GM23248 (cell line): ENCODE measurements at places on chromosomes 12 and 14. TPM values are rescaled to one million over a fixed set of nuclear protein-coding genes. Genes with fewer than 3 reads are reported as not detected.
A peak's percentile ranks its signal among the peaks of the same experiment; 100 is the strongest.

GRCh38 chr14:73777420-73777819, 63.2 kb upstream of the PNMA1 start:
- H3K4me1 ChIP-seq = peaks cover 1% of the 10 kb centered on the region; the same call in 1 of the 2 replicates
- no peak for DNase-seq
- no peaks in the 10 kb centered on the region for H3K27me3 ChIP-seq
- no peak overlapping the region for H3K4me3 ChIP-seq
- H3K36me3 ChIP-seq = no peaks in the 10 kb centered on the region; the same call in 1 of the 2 replicates

DNA sequence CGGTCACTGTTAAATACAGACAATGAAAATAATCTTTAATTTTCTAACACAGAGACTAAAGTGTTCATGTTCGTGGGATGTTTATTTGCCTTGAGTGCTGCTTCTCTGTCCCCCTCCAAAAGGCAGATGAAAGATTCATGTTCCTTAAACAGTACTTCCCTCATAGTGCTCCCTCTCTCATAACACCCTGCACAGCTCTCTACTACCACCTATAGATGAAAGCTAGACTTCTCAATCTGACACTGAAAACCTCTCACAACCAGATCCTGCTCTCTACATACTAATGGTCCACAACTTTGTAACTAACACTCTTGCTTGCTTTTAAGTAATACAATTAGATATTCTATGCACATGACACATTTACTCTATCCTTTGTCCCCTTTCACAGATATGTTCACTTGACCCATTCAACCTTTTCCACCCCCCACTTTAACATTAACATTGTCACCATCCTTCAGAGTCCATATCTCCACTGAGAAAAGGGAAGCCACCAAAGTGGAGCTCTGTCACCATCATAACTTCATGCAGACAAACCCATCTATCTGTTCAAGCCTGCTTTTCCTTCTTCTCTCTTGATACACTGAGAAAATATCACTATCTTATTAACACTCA, 266.4 kb upstream of the USP15 start:
- DNase-seq = peak; percentile 58
- no peaks in the 10 kb centered on the region for H3K27me3 ChIP-seq
- no peak overlapping the region for H3K4me3 ChIP-seq
- H3K4me1 ChIP-seq = no peaks in the 10 kb centered on the region
- no peaks in the 10 kb centered on the region for H3K36me3 ChIP-seq
- H3K27ac ChIP-seq = no peak overlapping the region

- no peak overlapping the region for H3K4me3 ChIP-seq
- no peaks in the 10 kb centered on the region for H3K27me3 ChIP-seq
- H3K36me3 ChIP-seq = no peaks in the 10 kb centered on the region
- H3K4me1 ChIP-seq = no peaks in the 10 kb centered on the region
- no peak overlapping the region for H3K27ac ChIP-seq
Measured at GRCh38 chr14:103109535-103110441, 13.5 kb upstream of the TNFAIP2 start.

GRCh38 chr14:98368916-98369315, 903.1 kb downstream of the BCL11B start:
- no peak for DNase-seq
- no peaks in the 10 kb centered on the region for H3K4me1 ChIP-seq
- H3K4me3 ChIP-seq = no peak overlapping the region
- no peaks in the 10 kb centered on the region for H3K27me3 ChIP-seq

GRCh38 chr12:105539735-105540134, 209.2 kb downstream of the C12orf75 start:
- no peaks in the 10 kb centered on the region for H3K36me3 ChIP-seq
- no peaks in the 10 kb centered on the region for H3K4me1 ChIP-seq
- H3K4me3 ChIP-seq = no peak overlapping the region
- H3K27ac ChIP-seq = no peak overlapping the region
- H3K27me3 ChIP-seq = no peaks in the 10 kb centered on the region

- no peaks in the 10 kb centered on the region; the same call in 1 of the 2 replicates for H3K4me1 ChIP-seq
- H3K27ac ChIP-seq = no peak overlapping the region
- H3K36me3 ChIP-seq = no peaks in the 10 kb centered on the region
- DNase-seq = peak; percentile 21
- no peak overlapping the region for H3K4me3 ChIP-seq
- H3K27me3 ChIP-seq = no peaks in the 10 kb centered on the region
Measured at GRCh38 chr12:127070515-127071157, 1196.3 kb upstream of the TMEM132C start.

DNA sequence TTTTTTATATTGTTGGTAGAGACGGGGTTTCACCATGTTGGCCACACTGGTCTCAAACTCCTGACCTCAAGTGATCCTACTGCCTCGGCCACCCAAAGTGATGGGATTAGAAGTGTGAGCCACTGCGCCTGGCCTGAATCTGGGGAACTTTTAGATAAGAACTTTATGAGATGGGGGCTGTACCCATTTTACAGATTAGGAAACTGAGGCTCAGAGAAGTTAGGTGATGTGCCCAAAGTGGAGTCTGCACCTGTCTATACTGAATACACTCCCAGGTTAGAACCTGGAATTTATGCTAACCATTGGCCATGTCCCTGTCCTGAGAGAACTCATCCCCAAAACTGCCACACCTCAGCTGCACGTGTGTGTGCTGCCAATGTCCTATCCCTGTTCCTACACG, 81.9 kb downstream of the ESRRB start:
- H3K4me3 ChIP-seq = no peak overlapping the region
- H3K36me3 ChIP-seq = no peaks in the 10 kb centered on the region
- no peak for DNase-seq

DNA sequence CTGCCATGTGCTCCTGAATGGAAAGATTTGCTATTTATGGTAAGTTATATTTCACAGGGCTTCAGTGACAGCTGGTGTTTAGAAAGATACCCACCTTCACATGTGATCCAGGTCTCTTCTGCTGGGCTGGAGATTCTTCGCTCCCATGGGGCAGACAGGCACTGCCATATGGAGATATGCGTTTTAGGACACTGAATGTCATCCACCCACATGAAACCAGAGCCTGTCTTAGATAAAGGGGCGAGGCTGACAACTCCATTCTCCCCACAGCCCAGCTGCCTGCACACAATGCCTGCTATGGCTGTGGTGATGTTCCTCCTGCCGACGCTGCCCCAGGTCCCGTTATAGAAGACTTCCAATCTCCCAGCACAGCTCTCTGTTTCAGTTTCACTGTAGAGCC, 69.4 kb downstream of the ACSM4 start:
- H3K27me3 ChIP-seq = no peaks in the 10 kb centered on the region
- no peak overlapping the region for H3K4me3 ChIP-seq
- no peaks in the 10 kb centered on the region for H3K36me3 ChIP-seq

DNA sequence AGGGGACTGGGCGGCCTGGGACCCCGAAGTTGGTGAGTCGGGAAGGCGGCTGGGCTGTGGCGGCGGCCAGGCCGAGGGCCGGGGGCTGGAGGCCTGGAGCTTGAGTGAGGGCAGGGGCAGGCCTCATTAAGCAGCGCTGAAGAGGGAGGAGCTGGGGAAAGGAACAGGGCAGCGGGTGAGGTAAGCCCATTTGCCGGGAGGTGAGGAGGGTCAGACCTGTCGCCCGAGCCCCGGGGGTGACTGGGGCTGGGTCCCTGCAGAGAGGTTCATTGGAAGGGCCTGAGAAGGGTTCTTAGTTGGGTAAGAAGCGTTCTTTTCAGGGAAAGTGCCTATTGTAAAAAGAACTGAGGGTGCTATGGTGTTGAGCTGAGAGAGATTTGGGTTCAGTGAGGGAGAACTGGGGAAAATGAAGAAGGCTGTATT, 441 bp downstream of the RAB5B start:
- no peaks in the 10 kb centered on the region for H3K27me3 ChIP-seq
- peak overlapping the region; percentile 84 for H3K27ac ChIP-seq
- H3K4me3 ChIP-seq = peak overlapping the region; percentile 97

- H3K4me1 ChIP-seq = no peaks in the 10 kb centered on the region
- H3K4me3 ChIP-seq = no peak overlapping the region
- H3K27ac ChIP-seq = no peak overlapping the region
- H3K27me3 ChIP-seq = no peaks in the 10 kb centered on the region
- no peaks in the 10 kb centered on the region for H3K36me3 ChIP-seq
- no peak for DNase-seq
Measured at GRCh38 chr14:28666961-28667360, 99.6 kb upstream of the FOXG1 start.

- peak; percentile 51 for DNase-seq
- H3K27ac ChIP-seq = no peak overlapping the region
- H3K4me1 ChIP-seq = peaks cover 37% of the 10 kb centered on the region
- no peak overlapping the region for H3K4me3 ChIP-seq
Measured at GRCh38 chr12:15664491-15664890, 124.7 kb downstream of the EPS8 start.

DNA sequence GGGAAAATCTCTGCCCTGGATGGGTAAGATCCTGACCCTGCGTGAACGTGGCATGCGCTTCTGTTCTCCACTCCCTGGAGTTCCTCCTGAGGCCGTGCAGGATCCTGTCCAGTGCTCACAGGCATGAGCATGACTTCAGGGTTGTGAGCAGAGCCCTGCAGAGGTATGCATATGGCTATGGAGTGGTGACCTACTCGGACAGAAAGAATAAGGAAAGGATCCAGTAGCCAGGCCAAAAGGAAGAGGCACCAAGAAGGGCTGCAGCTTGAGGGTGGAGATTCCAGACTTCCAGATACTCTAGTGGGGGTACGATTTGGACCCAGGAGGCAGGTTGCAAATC, 20.8 kb upstream of the CD27 start:
- H3K4me1 ChIP-seq = no peaks in the 10 kb centered on the region
- DNase-seq = no peak
- no peaks in the 10 kb centered on the region for H3K27me3 ChIP-seq
- H3K27ac ChIP-seq = no peak overlapping the region
- H3K36me3 ChIP-seq = no peaks in the 10 kb centered on the region
- H3K4me3 ChIP-seq = no peak overlapping the region

DNA sequence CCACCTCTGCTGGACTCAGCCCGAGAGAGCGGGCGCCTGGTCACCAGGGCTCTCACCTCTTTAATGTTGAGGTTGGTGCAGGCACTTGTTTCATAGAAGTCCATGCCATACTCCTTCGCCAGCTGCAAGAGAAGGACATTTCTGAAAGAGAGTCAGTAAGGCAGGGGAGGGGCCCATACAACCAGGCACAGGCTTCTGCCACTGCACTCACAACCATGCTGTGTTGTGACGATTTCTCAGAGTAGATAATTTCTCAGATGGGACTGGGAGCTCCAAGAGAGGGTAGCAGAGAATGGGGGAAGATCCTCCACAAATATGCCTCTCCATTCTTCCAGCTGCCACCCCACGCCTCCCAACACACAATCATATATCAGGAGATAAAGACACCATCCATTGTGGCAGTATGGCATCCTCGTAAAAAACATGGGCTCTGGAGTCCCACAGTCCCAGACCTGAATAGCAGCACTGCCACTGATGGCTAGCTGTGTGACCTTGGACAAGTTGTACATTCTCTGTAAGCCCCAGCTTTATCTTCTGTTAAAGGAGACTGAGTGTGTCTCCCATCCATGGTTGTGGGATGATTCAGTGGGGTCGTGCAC, 6.2 kb upstream of the GPX2 start:
- no peak overlapping the region for H3K4me3 ChIP-seq
- no peaks in the 10 kb centered on the region for H3K36me3 ChIP-seq
- no peaks in the 10 kb centered on the region for H3K4me1 ChIP-seq
- no peaks in the 10 kb centered on the region for H3K27me3 ChIP-seq
- DNase-seq = no peak
- no peak overlapping the region for H3K27ac ChIP-seq

GRCh38 chr12:108156717-108157116, 27.6 kb downstream of the WSCD2 start:
- no peak overlapping the region for H3K27ac ChIP-seq
- no peak for DNase-seq
- H3K27me3 ChIP-seq = peaks cover 3% of the 10 kb centered on the region; the same call in 1 of the 2 replicates
- H3K36me3 ChIP-seq = no peaks in the 10 kb centered on the region
- H3K4me3 ChIP-seq = no peak overlapping the region

DNA sequence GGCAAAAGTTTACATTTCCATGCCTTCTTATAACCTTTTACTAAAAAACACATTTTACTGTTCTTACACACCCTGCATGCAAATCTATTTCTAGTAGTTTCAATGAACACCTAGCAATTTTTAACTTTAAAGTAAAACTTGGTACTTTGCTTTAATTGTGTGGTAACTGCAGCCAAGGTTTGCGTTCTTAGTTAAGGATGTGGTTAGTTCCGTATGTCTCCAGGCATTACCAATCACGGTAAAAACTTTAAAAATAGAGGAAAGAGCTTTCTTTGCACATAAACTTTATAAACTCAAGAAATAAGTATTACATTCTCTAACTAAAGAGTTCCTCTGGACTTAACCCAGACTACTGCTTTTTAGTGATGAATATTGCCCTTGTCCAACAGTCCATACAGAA, 795.2 kb downstream of the SLC16A7 start:
- no peak overlapping the region for H3K4me3 ChIP-seq
- H3K27ac ChIP-seq = no peak overlapping the region
- peak; percentile 2 for DNase-seq
- H3K36me3 ChIP-seq = no peaks in the 10 kb centered on the region
- no peaks in the 10 kb centered on the region for H3K27me3 ChIP-seq

DNA sequence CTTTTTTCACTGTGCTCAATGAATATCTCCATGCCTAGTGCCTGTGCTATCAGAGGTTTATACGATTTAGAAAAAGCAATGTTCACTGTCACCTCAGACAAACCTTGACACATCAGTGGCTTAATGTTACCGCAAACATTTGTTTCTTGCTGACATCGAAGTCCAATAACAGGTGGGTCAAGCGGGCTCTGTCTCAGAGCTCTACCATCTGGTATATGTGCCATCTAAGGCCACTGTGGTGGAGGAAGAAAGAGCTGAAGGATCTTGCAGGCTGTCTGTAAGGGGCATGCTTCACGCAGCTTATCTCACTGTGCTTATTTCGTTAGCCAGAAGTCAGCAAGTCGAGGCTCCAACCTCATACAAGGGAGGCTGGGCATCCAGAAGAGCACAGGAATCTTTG, 189.5 kb upstream of the NTF3 start:
- DNase-seq = no peak
- H3K4me3 ChIP-seq = no peak overlapping the region
- no peaks in the 10 kb centered on the region for H3K36me3 ChIP-seq
- H3K27me3 ChIP-seq = peaks cover 7% of the 10 kb centered on the region
- no peaks in the 10 kb centered on the region for H3K4me1 ChIP-seq

- peak overlapping the region; percentile 95 for H3K4me3 ChIP-seq
- peaks cover 52% of the 10 kb centered on the region for H3K4me1 ChIP-seq
Measured at GRCh38 chr12:124389138-124389724, 94.3 kb downstream of the RFLNA start.

GRCh38 chr14:105047283-105048016, 17.8 kb downstream of the GPR132 start:
- H3K27ac ChIP-seq = no peak overlapping the region
- H3K4me3 ChIP-seq = no peak overlapping the region
- H3K27me3 ChIP-seq = no peaks in the 10 kb centered on the region
- DNase-seq = no peak
- H3K4me1 ChIP-seq = no peaks in the 10 kb centered on the region

VDR gene
- total RNA-seq = 30.5 and 37.2 TPM in 2 replicates

EFS gene
- 8.6 and 17.3 TPM in 2 replicates for total RNA-seq

TAS2R10 gene
- total RNA-seq = not detected in 2 replicates

TAS2R14 gene
- 0.76 and 1.2 TPM in 2 replicates for total RNA-seq

SLC15A4 gene
- 50.3 and 69.4 TPM in 2 replicates for total RNA-seq

CDC42BPB gene
- total RNA-seq = 94.5 and 106 TPM in 2 replicates

IQSEC3 gene
- not detected in 2 replicates for total RNA-seq
